Amygdala (tissue), 56 donors: ENCODE measurements at places on chromosomes 5 and 9.

- DNase-seq: no peak
Observed at GRCh38 chr5:77972469-77973252, 196.5 kb upstream of the TBCA start.

DNA sequence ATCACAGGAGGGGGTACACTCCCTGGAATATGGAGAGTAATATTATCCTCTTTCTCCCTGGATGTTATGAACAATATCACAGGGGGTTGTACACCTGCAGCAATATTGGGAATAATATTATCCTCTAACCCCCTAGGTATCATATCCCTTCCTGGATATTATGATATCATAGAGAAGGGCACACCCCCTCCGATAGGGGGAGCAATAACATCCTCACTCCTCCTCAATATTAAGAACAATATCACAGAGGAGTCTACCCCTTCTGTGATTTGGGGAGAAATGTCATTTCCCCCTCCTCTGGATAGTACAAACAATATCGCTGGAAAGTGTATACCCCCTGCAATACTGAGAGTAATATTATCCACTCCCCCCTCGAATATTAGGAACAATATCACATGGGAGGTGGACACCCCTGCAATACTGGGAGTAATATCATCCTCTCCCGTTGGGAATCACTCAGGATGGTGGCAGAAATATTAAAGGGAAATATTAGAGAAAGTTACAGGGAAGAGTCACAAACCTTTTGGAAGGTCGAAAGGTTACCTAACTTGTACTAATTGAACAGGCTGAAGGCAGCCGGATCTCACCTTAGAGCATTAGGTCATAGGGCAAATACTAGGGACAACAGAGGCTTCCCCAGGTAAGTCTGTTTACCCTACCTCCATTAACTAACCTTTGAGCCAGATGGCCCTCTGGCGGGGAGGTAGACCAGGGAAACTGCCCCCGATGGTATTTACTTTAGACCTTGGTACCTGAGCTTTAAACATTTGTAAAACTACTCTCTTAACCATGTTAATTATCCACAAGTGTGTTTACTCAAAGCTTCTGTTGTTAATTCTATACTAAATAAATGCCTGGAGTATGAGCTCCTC, 57.5 kb upstream of the FREM1 start:
- no peak for DNase-seq

DNA sequence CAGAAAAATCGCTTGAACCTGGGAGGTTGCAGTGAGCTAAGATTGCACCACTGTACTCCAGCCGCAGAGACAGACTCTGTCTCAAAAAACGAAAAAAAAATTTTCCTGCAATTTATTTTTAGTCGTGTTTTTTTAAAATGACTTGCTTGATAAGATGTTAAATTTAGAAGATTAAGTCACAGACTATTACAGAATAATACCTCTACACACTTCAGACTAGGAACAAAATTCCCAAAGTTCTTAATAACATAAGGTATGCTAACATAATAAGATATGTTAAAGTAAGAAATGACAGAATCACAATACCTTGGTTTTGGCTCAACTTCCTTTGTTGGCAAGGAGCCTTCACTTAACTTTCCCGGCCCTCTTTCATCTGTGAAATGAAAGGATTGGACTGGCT, 59.5 kb upstream of the NPR3 start:
- no peak for DNase-seq

- no peak for DNase-seq
Observed at GRCh38 chr9:6869081-6869948, 111.5 kb downstream of the KDM4C start.

- DNase-seq: no peak
Observed at GRCh38 chr9:34550016-34550680, 27.4 kb upstream of the ENHO start.
